ENCODE measurements at places on chromosomes 6 and 20.

DNA sequence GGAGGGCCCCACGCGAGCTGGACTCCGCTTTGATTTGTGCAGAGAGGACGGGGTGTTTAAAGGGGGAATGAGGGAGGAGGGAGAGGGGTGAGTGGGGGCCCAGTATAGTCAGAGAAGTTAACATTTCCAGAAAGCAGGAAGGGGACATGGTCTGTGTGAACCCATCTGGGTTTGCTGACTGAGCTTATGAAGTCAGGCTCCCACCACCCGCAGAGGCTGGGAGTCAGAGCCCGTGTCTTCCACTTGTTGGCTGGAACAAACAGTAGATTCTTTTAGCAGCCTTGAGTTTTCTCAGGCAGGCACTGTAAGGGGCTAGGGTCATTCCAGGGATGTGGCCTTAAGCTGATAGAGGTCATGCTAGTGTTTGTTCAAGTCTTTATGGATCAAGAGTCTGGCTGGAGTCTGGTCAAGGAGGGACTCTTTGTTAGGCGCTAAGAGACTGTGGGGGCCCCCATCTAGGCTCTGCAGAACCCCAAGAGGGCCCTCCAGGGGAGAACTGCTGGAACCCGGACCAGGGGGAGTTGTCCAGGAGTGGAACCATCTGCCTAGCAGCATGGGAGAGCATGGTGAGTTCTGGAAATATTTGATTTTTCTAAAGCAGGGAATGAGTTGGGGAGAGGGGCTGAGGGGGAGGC is 31.1 kb upstream of the FOXQ1 start:
- no peak for DNase-seq

- no peak for DNase-seq
Measured at GRCh38 chr20:62668441-62669027, 26.2 kb downstream of the SLCO4A1 start.

- DNase-seq, result no peak
Measured at GRCh38 chr6:16471910-16472297, 233.5 kb downstream of the GMPR start.

GRCh38 chr6:90490030-90490716 is 96.7 kb downstream of the MAP3K7 start:
- no peak for DNase-seq

- no peak for DNase-seq
Measured at GRCh38 chr6:74071214-74071613, 375.2 kb downstream of the CD109 start.

- no peak for DNase-seq
Measured at GRCh38 chr6:42387336-42387735, 64.4 kb downstream of the TRERF1 start.

DNA sequence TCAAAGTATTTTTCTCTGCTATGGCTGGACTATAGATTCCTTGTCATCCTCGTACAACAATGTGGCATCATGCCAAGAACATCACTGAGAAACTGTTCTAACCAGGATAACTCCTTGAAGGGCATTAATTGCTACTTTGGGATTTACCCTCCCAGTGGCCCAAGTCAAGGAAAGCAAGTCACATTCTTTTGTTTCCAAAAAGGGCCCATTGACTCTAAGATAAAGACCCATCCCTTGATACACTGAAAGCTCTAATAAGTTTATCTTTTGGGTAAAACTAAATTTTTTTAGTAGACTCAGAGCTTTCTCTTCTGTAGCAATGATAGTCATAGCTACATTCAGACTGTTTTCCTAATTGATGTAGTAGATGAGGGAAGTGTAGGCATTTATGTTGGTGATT is at the start of gene OR2J3:
Gene OR2J3, plus strand, starts transcription at position 301 of the 400 bp plus-strand sequence. CDS start 3,833 bp downstream, outside the sequence.
- no peak for DNase-seq

DNA sequence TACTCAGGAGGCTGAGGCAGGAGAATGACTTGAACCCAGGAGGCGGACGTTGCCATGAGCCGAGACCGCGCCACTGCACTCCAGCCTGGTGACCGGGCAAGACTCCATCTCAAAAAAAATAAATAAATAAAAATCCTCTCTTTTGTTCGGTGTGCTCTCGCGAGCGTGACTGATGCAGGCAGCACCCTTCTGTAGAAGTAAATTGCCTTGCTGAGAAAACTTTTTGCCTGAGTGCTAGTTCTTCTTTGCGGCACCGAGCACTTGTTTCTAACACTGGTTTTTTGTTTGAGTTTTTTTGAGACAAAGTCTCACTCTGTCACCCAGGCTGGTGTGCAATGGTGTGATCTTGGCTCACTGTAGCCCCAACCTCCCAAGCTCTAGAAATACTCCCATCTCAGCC is 30.5 kb downstream of the PLN start:
- no peak for DNase-seq

- no peak for DNase-seq
Measured at GRCh38 chr6:138752017-138752416, 21.6 kb upstream of the CCDC28A start.

GRCh38 chr6:55014321-55015088 is 159.8 kb upstream of the HCRTR2 start:
- no peak for DNase-seq

- DNase-seq, result no peak
Measured at GRCh38 chr6:17042422-17043147, 59.3 kb upstream of the STMND1 start.

GRCh38 chr6:161355696-161356095 is 81.8 kb upstream of the AGPAT4 start:
- DNase-seq, result no peak

Measured in epithelial cell of prostate (primary cell).